ENCODE measurements at places on chromosomes 12 and 14.

- no peak for DNase-seq
Measured at GRCh38 chr14:70955543-70956480, 48.6 kb downstream of the PCNX1 start.

DNA sequence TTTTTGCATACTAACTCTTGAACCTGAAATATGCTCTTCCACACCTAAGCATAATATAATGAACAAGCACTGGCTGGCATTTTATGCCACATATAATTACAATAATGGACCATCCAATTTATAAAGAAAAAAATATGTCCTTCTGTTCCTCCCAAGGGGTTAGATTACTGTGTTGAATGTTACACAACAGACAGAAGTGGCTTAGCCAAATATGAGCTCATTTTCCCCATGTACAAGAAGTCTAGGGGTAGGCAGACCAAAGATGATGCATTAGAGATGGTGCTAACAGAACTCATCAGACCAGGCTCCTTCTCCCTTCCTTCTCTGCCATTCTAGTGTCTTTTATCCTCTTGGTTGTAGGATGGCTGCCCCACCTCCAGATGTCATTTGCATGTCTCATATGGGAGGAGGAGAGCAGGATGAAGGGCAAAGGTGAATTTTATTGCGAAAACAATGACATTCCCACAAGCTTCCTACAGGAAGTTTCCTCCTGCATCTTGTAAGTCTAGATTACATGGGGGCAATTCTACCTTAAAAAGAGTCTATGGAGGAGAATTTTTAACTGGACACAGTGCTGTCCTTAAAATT, 43.9 kb upstream of the SLC2A13 start:
- DNase-seq, result no peak

DNA sequence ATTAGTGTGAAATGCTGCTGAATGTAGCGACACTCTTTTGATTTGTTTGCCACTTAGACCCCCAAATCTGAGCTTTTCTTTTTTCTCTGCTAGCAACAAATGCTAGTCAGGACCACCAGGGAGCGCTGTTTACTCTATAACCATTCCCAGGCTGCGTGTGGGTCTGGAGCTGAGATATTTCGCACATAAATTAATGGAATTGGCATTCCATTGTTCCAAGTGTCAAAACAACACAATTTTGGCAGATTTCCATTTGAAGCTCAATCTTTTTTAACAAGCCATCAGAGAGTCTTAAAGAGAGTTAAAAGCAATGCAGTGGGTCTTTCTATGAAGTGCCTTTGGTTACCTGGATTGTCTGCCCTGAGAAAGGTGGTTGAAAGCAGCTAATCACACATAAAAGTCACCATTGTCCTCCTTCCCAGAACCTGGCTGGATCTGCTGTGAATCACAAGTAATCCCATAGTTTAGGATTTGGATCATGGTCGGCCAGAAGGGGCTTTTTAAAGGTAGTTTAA, 7.4 kb upstream of the TMEM132C start:
- no peak for DNase-seq

GRCh38 chr12:57892232-57892972, 45.9 kb upstream of the CTDSP2 start:
- no peak for DNase-seq

- DNase-seq, result peak; percentile 47
Measured at GRCh38 chr14:106308839-106309389, 782.5 kb downstream of the TMEM121 start.
